T-helper 9 cell (primary cell): ENCODE measurements at places on chromosomes 2 and 18.

GRCh38 chr2:65746931-65747675, 314.7 kb upstream of the SPRED2 start:
- DNase-seq: no peak

GRCh38 chr2:43812947-43813346, 25.7 kb downstream of the ABCG5 start:
- no peak for DNase-seq

GRCh38 chr2:24220554-24221291, 45.9 kb downstream of the FAM228A start:
- no peak for DNase-seq

- no peak for DNase-seq
Observed at GRCh38 chr2:42918041-42918440, 125.7 kb upstream of the HAAO start.

GRCh38 chr2:65388051-65388531, 44.3 kb downstream of the SPRED2 start:
- no peak for DNase-seq

GRCh38 chr18:48675912-48676311, 137.1 kb downstream of the CTIF start:
- no peak for DNase-seq

- no peak for DNase-seq
Observed at GRCh38 chr2:237440819-237441281, 26.9 kb upstream of the COL6A3 start.
